ENCODE measurements at places on chromosomes 16 and 17.

- DNase-seq, result no peak
Observed at GRCh38 chr16:11669380-11670146, 1.3 kb downstream of the SNN start.

- DNase-seq, result no peak
Observed at GRCh38 chr16:84726669-84727467, 27.1 kb downstream of the USP10 start.

GRCh38 chr17:9356488-9356911 lies 219.1 kb downstream of the STX8 start:
- no peak for DNase-seq

- DNase-seq, result no peak
Observed at GRCh38 chr17:57021226-57021940, 43.5 kb downstream of the SCPEP1 start.

- no peak for DNase-seq
Observed at GRCh38 chr16:78461496-78462287, 362.2 kb downstream of the WWOX start.

GRCh38 chr16:84044118-84044488 lies 1.5 kb upstream of the SLC38A8 start:
- DNase-seq, result no peak

DNA sequence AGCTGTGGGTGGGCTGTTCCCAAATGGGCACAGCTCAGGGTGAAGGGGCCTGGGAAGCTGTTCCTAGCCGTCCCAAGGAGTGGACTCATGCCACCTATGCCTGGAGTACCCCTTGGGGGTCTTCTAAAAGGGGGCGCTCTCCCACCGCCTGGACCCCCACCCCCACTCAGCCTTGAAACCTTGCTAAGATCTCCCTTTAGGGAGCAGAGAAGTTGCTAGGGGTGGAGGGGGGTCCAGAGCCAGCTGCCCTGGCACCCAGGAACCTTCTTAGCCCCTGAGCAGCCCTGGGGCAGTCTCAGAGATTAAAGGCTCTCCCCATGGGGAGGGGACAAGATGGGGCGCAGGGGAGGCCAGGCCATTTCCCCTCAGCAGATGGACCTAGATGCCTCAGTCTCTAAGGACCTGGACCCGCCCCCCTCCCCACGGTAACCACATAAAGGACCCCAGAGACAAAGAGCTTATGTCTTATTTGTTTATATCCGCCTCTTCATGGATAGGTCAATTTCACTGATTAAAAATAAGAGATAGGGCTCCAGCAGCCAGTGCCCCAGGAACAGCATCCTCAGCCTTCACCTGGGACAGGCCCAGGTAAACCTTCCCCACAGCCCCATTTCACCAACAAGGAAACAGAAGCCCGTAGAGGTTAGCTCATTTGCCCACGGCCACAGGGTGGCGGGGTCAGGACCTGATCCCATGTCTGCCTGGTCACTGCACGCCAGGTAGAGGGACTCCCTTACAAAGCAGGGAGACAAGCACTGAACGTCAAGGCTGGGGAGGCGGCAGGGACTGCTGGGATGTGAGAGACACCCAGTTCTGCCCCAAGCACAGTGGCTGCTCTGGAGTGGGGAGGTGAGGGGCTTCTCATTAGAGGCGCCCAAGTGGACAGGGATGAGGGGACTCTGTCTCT lies 3.4 kb downstream of the MTSS2 start:
- no peak for DNase-seq

DNA sequence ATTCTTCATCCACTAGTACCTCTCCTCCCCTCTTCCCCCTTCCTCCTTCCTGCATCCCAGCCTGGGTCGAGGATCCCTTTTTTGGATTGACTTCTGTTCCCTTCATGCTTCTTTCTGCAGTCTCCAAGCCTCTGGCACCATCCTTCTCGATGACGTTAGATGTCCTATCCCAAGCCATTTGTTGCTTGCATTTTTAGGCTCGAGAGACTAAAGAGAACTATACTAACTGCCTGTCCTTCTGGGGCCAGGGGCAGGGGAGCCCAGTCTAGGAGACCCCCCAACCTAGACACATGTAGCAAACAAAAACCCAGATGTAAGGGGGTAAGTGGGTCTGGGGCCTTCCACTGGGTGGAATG lies 23.9 kb downstream of the UNK start:
- no peak for DNase-seq

DNA sequence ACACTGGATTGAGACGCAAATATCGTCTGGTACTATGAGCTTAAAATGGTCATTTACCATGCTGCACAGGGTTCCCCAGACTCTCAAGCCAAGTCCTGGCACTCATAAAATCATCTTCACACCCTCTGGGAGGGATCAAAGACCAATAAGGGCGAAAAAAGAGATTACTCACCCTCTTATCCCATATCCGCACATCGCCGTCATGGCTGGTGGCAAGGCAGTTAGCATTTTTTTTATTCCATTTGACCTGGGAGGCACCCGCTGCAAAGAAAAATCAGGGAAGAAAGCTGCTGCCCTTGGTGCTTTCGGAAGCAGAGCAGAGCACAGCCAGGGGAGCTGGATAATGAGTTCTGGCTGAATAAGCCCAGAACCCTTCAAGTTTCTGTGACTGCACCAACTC lies 42.4 kb downstream of the WDR59 start:
- DNase-seq, result no peak

GRCh38 chr16:76114681-76115080 lies 162.5 kb upstream of the CNTNAP4 start:
- no peak for DNase-seq

- DNase-seq, result no peak
Observed at GRCh38 chr17:62910277-62910676, 55.8 kb upstream of the TANC2 start.

GRCh38 chr16:82990155-82990554 lies 363.4 kb downstream of the CDH13 start:
- no peak for DNase-seq

DNA sequence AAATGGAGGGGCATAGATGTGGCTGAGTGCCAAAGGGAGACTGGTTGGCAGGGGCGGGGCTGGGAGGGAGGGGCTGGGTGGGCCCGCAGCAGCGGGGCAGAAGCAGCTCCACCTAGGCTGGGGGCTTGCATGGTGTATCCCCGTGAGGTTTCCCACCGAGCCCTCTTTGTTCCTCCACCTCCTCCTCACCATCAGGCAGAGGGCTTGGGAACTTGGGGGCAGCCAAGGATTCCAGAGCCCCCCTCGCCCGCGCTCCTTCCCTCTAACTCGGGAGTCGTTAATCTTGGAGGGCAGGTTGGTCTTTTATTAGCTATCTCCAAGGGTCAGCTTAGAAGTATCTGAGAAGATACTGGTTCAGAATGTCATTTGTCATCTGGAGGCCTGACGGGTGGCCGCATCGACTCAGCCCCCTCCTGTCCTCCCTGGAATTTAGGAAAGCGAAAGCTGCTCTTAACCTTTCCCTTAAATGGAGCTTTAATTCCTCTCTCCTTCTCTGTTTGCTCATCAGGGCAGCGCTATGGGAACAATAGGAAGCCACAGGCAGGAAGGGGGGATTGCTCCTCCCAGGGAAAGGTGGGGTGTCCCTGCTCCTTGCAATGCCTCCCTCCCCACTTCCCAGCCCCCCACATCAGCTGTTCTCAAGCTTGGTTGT lies 274.3 kb upstream of the XYLT1 start:
- DNase-seq, result no peak

DNA sequence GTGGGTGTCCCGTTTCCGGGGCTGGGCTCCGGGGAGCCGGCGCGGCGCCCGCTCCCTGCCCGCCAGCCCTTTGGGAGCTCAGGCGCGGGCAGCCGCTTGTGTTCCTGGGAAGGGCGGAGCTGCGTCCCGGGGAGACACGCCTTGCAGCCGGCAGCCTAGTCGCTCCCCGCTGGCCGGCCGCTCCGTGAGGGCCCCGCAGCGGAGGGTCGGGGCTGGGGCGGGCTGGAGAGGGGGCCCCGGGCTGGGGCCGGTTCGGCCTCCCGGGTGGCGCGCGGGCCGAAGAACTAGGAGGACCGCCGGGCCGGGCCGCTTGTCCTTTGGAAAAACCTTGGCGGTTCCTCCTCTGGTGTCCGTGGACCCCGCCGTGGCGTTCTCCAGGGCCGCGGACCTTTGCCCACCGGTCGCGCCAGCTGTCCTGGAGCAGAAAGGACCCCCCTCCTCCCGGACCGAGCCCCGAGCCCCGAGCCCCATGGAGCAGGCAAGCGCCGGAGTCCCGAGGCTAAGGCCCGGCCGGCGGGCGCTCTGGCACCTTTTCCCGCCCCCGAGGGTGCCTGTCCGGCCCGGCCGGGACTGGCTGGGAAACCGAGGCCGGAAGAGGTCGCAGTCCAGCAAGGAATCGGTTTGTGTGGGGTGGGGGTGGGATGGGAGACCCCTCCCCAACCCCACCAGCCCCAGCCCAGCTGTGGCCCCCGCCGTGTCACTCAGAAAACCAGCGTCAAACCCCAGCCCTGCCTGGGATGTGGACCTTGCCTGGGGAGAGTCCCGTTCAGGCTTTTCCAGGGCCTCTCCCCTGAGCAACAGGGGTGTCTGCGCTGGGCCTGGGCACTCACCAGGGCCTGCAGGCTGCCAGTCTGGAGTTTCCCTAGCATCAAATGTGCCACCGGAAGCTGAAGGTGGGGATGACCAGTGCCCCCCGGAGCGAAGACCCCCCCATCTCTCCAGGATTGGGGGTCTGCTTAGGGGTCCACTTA lies 6.8 kb upstream of the TBC1D3B start:
- no peak for DNase-seq

DNA sequence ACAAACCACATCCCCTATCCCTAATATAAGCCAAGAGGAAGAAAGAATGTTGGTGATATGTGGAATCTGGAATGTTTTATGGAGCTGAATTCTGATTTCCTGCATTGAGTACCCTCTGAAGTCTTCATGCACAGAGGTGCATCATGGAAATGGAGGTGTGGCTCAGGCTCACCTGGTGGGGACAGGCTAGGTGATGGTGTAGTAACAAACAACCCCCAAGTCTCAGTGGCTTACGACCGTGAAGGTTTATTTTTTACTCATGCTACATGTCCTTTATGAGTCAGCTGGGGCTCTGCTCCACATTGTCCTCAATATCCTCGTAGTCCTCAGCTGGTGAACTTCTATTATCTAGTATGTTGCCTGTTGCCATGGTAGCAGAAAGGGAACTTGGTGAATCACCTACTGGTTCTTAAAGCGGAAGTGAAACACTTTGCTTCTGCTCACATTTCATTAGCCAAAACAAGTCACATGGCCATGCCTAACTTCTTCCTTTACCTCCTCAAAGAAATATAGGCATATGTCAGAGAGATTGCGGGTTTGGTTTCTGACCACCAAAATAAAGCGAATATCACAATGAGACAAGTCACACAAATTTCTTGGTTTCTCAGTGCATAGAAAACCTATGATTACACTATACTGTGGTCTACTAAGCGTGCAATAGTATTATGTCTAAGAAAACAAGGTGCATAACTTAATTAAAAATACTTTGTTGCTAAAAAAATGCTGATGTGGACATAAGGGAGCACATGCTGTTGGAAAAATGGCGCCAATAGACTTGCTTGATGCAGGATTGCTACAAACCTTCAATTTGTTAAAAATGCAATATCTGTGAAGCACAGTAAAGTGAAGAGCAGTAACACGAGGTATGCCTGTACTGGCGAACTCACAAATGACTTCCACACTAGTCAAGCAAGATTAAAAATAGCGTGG lies at the start of gene PMFBP1:
TSS of gene PMFBP1 (minus strand) at position 51 of the 930 bp plus-strand sequence. CDS start 947 bp downstream, outside the sequence.
- DNase-seq, result no peak

DNA sequence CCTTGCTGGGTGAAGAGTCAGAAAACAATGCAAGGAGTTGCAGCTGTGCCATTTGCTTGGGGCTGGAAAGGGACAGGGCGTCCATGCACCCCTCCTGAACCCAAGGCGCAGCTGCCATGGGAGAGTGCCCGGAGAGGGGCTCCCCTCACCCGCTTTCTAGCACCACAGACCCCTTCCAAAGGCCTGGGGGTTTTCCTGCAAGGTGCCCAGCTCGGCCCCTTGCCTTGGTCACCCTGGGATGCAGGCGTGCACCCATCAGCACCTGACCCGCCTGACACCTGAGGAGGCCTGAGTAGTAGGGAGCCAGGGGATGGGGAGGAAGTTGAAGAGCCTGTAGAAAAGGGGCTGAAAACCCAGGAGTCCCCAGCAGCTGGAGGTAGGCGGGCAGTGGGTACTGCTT lies 30.3 kb downstream of the TMEM186 start:
- DNase-seq, result no peak

GRCh38 chr16:27685807-27686206 lies 135.9 kb downstream of the KATNIP start:
- DNase-seq, result no peak

- no peak for DNase-seq
Observed at GRCh38 chr17:68288375-68288774, 2.6 kb downstream of the SLC16A6 start.

- no peak for DNase-seq
Observed at GRCh38 chr16:66660422-66661209, 35.9 kb downstream of the CMTM4 start.

- no peak for DNase-seq
Observed at GRCh38 chr16:85162478-85163277, 50.4 kb upstream of the CIBAR2 start.

DNA sequence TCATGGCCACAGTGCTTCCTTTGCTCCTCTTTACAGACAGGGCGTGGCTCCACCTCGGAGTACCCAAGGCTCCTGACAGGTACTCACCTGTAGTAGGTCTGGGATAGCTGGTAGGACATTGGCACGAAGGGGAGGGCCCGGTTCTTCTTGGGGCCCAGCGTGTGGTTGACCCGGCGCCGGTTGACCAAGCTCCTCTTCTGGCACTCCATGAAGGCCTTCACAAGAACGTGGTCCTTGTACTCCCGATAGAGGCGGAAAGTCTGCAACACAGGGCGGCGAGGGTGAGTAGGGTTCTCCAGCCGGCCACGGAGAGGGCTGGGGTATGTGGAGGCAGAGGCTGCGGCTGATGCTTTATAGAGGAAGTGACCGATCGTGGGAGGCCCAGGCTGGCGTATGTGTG lies 69.7 kb downstream of the IL21R start:
- no peak for DNase-seq

- DNase-seq, result no peak
Observed at GRCh38 chr17:13113821-13114525, 96.1 kb upstream of the ELAC2 start.

DNA sequence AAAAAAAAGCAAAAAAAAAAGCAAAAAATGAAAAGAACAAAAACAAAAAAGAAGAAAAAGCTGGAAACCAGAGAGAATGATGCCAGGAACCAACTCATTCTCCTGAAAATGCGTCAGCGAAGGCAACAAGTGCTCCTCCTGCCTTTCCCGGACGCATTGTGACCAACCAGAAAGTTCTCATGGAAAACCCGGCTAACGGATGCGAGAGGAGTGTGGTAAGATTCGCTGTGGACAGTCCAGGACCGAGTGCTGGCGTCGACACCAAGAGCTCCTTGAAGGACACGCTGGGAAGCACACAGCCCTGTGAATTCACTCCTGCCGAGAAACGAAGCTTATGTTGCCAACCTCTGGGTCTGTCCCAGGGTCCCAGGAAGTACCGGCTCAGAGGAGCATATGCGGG lies 43.4 kb downstream of the METRNL start:
- no peak for DNase-seq

Data from stimulated activated CD8-positive, alpha-beta memory T cell treated with anti-CD3 and anti-CD28 coated beads, Interleukin-4, amount 100 ng/mL, for 1 hour (primary cell).